Activated T-cell treated with anti-CD3 and anti-CD28 coated beads, Interleukin-2, amount 50 U/mL, for 4 hours (primary cell): ENCODE measurements at places on chromosomes 6 and 20. TPM values are rescaled to one million over a fixed set of nuclear protein-coding genes. Genes with fewer than 3 reads are reported as not detected.

TREML2 gene
- total RNA-seq: 0.91 TPM

OR12D3 gene
- not detected for total RNA-seq

PRDM13 gene
- not detected for total RNA-seq

CAGE1 gene
- total RNA-seq: 0.13 TPM

ZKSCAN3 gene
- total RNA-seq: 1.9 TPM

DPPA5 gene
- total RNA-seq: not detected

SLC26A8 gene
- total RNA-seq: not detected

PRR18 gene
- total RNA-seq: not detected

NNAT gene
- not detected for total RNA-seq

MUC21 gene
- total RNA-seq: not detected
